ENCODE measurements at places on chromosomes 3 and 15.

GRCh38 chr15:88630141-88630721 is 8.6 kb upstream of the ISG20 start:
- DNase-seq, result no peak

DNA sequence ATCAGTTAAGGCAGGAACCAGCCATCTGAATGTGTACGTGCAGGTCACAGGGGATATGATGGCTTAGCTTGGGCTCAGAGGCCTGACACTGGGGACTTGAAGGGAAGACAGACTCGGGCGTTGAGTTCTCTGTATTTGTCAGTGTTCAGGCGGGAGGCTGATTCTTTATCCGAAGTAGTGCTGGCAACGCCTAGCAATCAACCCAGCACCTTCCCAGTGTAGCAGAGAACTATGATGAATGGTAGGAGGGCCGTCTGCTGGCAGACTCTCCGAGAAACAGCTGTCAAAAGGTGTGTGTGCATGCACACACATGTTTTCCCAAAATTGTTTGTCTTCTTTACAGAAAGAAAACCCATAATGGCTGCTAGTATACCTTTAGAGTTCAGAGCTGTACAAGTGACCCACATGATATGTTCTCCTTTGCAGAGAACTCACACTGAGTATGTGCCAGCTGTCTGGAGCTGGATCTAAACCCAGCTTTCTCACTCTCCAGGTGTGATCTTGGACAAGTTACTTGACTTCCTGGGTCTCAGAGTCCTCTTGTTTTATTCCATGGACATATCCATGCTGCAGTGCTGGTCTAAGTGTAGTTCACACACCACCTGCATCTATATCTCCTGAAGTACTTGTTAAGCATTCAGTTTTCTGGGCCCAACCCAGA is 74.5 kb upstream of the LARS2 start:
- DNase-seq, result no peak

GRCh38 chr3:12886106-12886679 is 44.8 kb upstream of the RPL32 start:
- DNase-seq, result no peak

- no peak for DNase-seq
These were observed 14.4 kb downstream of the KY start for GRCh38 chr3:134636406-134636805.

- DNase-seq, result no peak
These were observed at the start of gene PLSCR4 for GRCh38 chr3:146250449-146251382. TSS of gene PLSCR4 (minus strand) at chr3:146251105. CDS start at chr3:146222071, 29,034 bp downstream.

DNA sequence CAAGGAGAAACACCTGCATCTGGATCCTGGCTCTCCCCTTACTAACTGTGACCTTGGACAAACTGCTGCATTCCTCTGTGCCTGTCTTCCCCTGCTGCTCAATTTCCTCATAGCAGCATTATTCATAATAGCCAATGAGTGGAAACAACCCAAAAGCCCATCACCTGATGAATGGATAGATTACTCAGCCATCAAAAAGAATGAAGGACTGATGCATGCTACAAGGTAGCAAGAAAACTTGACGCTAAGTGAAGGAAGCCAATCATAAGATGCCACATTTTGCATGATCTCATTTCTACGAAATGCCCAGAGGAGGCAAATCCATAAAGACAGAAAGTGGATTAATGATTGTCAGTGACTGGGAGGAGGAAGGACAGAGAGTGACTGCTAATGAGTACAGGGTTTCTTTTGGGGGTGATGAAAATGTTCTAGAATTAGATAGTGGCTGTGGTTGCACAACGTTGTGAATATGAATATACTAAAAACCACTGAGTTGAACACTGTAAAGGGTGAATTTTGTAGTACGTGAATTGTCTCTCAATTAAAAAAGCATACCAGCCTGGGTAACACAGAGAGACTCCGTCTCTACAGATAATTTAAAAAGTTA is 11.2 kb downstream of the IGDCC4 start:
- DNase-seq, result no peak

GRCh38 chr3:33645060-33645647 is 72.9 kb downstream of the CLASP2 start:
- no peak for DNase-seq

- DNase-seq, result no peak
These were observed 318.2 kb upstream of the KCNH8 start for GRCh38 chr3:18830087-18830486.

DNA sequence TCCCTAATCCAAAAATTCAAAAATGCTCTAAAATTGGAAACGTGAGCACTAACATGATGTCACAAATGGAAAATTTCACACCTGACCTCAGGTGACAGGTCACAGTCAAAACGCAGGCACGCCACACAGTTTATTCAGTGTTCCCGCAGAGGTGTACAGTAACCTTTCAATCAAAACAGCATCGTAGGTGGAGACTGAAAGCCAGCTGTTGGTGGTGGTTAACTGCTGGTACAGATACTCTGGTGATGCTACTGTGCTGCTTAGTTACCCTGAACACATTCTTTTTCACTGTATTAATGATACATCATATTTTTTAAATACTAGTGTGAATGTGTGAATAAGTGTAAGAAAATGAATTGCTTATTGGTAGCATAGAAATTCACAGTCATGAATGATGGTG is 23.8 kb downstream of the RAB11A start:
- no peak for DNase-seq

- no peak for DNase-seq
These were observed at the start of gene P2RY1 for GRCh38 chr3:152834776-152835600. TSS of gene P2RY1 (plus strand) at chr3:152835131. CDS start at chr3:152835783, 652 bp downstream.

DNA sequence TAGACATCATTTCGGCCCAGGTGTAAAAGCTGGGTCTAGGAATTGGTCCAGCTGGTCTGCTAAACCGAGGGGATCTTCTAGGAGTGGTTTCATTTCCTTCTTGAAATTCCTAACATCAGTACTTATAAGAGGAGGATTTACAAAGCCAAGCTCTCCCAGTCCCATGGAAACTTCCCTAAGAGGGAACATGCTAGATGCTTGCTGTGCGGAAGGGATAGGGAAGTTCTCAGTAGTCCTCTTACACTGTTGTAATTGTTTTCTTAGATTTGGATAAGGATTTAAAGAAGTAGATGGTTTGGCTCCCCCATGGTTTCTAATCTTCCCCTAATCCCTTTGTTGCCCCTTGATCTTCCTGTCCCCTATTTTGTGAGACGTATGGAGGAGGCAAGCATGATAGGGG is 89.7 kb upstream of the XCR1 start:
- DNase-seq, result no peak

DNA sequence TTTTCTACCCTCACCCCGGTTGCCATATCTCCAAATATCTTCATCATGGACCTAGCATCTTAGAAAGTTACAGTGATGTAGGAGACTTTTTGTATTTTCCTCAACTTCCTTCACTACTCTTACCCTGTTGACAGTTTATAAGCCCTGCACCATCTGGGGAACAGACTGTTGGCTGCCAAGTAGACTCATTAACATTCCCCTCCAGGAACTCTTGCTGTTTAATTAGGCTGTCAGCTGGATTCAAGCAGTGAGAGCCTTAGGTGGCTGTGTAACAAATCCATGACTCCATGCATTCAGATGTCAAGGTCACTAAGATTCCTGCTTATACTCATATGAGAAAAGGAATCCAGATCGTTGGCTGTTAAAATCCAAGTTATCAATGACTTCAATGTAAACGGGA is 198.3 kb downstream of the NAALADL2 start:
- DNase-seq, result no peak

DNA sequence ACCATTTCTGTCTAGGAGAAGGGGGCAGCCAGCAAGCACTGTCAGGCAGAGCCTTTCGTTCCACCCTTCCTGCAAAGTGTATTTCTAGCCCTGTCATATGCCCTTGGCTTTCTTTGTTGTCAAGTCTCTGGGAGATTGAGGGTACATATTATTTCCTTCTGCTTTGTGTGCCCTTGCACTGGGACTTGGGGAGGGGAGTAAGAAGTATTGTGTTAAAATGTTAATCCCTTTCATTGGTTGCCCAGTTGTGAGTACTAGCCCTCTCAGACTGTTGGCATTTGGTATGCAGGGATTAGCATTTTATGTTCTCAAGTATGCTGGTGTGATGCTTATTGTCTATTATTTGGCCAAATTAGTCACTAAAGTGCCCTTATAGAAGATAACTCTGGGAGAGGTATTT is 63.9 kb downstream of the RBM6 start:
- no peak for DNase-seq

DNA sequence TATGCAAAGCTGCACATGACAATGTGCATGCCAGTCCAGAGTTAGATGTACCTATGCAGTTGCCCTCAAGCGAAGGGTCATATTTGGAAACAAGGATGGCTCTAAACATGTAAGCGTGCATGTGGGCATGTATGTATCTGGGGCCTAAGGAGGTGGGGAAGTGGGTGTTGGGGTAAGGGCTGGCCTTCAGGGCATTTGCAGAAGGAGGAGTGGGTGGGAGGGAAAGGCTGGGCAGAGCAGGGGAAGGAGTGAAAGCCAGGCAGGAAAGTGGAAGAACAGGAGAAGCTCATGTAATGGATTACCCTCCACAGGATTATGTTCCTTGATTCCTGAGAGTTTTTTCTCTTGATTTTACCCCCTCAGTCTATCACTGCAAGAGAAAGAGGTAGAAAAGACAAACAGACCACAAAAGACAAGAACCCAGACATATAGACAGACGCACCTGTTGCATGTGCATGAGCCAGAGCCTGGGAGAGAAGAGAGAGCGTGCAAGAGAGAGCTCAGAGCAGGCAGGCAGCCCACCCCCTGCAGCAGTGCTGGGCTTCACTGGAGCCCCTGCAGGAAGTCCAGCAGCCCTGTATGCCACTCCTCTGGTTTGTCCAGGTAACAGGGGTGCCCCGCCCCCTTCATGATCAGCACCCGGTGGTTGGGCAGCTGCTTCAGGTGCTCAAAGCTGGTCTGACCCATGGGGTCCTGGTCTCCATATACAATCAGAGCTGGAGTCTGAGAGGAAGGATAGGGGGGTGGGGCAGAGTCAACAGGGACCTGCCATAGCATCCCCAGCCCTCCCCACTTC is 1.8 kb upstream of the PCBP4 start:
- DNase-seq, result no peak

DNA sequence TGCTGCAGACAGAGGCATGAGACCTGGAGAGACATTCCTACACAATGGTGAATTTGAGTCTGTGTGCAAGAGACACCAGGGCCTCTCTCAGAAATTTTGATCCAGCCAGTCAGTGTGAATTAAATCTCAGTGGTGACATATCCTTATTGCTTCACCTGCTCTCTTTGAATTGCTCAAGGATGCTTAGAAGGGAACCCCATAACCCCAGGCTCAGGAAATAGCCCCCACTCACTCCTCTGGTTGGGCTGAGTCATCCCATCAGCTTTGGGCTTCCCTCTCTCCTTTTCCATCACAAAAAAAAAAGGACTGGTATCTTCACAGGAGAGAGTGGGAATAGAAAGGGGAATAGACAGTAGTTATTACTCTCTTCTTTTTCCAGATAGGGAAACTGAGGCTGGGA is 33.0 kb upstream of the LARS2 start:
- no peak for DNase-seq

DNA sequence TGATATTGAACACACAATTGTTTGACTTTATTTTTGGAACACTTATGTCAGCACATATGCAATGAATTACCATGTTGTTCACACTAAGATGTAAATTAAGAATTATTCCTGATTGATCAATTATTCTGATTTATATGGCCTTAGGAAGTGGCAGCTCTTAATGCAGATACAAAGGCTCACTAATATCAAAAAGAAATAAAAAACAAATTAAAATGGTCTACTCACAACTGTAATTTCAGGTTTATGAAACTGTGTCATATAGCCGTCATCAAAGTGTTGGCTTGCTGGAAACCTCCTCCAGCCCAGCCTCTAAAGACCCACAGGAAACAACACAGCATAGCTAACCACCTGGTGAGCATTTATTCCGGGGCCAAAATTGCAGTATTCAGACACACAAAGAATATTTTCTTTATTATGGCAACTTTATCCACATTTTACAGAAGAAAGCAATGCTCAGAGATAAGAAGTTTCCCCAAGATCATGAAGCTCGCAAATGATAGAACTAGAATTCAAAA is 33.4 kb downstream of the PDZRN3 start:
- DNase-seq, result no peak

DNA sequence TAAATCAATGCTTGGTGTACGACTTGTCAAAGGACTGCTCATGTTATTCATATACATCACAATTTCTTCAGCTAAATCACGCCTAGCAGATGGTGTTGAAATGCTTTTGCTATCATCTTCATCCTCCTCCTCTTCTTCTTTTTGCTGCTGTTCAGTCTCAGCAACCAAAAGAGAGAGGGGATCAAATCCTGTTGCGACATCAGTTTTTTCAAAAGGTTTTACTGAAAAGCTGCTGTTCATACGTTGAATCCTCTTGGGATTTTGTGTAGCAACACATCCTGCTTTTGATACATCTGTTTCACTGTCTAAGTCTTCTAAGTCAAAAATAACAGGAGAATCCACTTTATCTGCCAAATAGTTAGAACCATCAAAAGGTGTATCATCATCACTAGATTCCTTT is 69.0 kb downstream of the SLC24A1 start:
- no peak for DNase-seq

DNA sequence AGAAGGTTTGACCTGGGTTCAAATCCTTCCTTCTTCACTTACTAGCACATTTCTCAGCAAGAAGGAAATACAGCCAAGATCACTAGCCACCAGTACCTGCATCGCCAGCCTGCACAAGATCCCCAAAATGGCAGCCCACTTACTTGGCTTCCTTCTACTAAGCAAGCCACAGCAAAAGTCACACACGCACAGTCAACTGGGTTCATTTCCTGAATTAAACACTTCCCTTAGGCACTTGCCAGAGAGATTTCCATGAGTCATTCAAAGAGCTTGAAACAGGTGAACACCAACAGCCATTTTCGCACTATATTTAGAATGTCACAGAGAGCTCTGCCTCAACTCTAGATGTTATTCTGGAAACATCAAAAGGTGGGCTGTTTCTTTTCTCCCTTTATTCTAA is 42.6 kb downstream of the MGLL start:
- DNase-seq, result no peak

GRCh38 chr3:108602935-108603294 is 13.4 kb downstream of the DZIP3 start:
- DNase-seq, result no peak

GRCh38 chr3:195115600-195116406 is 155.2 kb downstream of the XXYLT1 start:
- DNase-seq, result no peak

- no peak for DNase-seq
These were observed 194.6 kb downstream of the ADAMTSL3 start for GRCh38 chr15:83848315-83849050.

DNA sequence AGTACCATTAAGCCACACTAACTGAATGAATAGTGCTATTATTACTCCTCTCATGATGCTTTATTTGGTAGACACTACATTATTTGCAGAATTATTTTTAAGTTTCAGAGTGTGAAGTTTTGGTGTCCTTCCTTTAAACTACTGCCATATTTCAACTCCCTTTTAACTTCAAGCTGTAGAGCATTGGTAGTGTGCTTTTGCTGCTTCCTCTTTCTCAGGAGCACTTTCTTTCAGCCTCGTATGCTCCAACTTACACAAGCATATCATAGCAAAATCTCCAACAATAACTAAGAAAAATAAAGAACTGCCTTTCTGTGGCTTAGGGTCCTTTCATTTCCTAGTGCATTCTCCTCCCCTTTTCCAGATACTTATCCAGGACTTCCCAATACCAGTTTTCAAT is 476.4 kb upstream of the AGTR1 start:
- no peak for DNase-seq

GRCh38 chr15:60612400-60613048 is 133.6 kb upstream of the ICE2 start:
- DNase-seq, result no peak
